Hematopoietic multipotent progenitor cell treated with erythropoietin and hydrocortisone succinate and interleukin-3 and kit ligand, for 6 days (in vitro differentiated cells): ENCODE measurements at places on chromosomes 6 and 20.
A peak's percentile ranks its signal among the peaks of the same experiment; 100 is the strongest.

GRCh38 chr20:47951521-47951971 is 166.3 kb upstream of the SULF2 start:
- no peak for DNase-seq

DNA sequence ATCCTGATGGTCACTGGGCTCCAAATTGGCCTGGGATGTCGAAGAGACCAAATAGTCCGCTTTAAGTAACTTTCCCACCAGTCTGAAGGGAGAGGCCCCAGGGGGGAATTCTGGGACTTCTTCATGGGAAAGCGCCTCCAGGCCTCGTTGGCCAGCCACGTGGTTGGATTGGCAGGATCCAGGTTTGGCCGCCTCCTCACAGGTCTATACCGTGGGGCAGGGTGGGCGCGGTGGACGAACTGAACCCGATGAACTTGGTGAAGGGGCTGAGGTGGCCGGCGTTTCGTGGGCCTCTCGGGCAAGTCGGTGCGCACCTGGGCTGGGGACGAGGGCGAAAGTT is 297 bp downstream of the POM121L2 start:
- no peak for DNase-seq

GRCh38 chr6:54587277-54587676 is 259.3 kb upstream of the FAM83B start:
- no peak for DNase-seq

DNA sequence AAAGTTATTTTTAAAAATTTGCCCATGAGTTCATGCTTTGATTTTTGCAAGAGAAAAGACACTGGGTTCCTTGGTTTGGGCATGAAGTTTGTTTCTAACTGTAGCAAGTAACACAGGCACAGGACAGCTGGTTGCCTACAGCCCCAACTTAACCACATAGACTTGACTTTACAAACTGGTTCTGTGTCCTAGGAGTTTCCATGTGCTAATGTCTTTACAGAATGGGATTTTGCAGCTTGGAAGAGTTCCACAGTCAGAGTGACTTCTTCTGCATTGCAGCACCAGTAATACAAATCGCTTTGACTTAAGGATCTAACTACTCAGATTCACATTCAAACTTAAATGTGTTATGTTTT is 44.3 kb downstream of the OR2B2 start:
- peak; percentile 73 for DNase-seq

DNA sequence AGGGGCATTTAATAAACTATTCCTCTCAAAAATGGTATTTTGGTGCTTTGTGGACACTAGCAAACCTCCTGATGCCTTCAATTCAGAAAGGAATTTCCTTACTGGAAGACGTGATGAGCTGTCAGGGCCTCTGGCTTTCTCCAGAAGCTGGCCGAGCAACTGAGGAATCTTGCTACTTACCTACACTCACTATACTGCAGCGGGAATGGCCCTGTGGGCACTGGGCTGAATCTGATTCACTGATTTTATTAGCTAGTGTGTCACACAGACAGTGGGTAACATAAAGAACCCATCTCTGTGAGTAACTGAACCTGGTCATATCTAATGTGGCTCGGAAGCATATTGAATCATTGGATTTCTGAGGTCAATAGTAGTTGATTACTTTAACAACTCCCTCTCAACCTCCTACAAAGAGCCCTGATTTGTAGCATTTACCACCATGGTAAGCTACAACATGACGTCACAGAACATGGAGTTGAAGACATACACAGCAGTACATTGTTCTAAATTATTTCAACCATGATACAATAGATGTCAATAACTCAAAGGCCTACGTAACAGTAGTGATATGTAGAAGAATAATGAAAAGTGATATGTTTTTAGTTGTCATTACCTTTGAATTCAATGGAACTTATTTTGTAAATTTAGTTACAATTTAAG is 232.1 kb downstream of the SYNE1 start:
- DNase-seq = no peak

DNA sequence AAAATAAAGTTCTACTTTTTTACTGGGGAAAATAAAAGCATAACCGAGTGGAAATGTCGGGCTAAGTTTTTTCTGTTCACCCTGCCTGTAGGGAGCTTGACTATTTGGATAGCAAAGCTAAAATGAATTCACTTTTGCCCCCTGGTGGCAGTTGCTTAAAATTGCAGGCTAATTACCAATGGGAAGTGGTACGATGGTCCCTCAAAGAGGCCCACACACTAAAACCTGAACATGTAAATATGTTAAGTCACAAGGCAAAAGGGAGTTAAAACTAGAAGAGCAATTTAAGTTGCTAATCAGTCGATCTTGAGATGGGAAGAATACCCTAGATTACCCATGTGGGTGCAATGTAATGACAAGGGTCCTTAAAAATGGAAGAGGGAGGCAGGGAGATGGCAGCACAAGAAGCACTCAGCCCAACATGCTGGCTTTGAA is 916 bp upstream of the SUN5 start:
- DNase-seq = peak; percentile 53

DNA sequence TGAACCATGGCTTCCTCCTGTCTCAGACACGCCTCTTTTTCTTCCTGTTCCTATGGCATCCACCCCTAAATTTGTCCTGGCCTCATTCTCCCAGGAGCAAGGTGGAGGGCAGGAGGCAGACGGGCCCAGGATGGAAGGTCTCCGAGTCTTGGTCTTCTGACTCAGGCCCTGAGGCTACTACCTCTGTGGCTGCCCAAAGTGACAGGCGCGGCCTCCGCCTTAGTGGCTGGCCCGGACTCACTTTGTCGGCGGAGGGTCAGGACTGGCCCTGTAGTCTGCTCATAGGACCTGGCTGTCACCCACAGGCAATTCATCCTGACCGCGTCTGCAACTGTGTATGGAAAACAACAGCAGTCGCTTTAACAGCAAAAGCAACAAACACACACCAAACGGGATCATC is 263.1 kb upstream of the SUPT3H start:
- DNase-seq = no peak

DNA sequence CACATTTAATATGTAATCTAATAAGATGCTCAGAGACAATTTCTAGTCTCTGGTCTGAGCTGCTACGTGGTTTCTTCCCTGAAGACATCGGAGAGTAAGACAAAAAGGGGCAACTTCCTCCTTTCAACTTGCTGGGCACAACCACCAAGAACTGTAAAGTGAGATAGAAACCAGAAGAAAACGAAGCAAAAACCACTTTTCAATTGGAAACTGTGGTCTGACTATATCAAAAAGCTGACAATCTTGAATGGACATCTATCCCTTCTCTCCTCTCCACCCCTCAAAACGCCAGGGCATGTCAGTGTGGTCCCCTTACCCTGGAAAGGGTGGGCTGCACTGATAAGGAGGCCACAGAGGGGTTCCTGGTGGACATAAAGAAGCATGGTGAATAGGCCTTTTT is 269.1 kb downstream of the CD83 start:
- peak; percentile 63 for DNase-seq

- DNase-seq = no peak
Measured at GRCh38 chr6:138485586-138486248, 13.6 kb downstream of the NHSL1 start.

DNA sequence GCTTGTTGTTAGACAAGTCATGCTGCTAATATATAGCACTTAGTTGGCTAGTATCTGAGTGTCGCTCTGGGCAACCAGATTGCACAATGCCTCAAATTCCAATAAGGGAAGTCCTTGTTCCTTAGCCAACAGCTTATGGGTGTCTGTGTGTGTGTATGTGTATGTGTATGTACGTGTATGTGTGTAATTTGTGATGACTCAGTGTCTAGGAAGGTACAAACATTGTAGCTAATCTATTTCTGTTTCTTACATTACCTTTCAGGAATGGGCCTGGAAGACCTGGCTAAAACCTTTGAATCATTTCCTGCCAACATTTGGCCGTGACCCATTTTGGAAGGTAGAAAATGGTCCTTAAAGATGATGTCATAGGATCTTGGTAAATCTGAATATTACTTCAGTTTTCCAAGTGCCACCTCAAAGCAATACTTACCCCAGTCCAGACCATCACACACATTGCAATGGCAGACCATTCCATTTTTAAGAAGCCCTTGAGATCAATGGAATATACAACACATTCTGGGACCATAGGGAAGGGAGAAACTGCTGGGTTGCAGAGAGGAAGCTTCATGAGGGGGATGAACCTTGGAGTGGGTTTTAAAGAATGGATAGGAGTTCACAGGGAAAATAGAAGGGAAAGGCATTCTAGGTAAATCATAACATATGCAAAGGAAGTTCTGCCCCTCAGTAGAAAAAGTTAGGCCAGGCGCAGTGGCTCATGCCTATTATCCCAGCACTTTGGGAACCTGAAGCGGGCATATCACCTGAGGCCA is 25.1 kb downstream of the NEDD9 start:
- peak; percentile 39 for DNase-seq

DNA sequence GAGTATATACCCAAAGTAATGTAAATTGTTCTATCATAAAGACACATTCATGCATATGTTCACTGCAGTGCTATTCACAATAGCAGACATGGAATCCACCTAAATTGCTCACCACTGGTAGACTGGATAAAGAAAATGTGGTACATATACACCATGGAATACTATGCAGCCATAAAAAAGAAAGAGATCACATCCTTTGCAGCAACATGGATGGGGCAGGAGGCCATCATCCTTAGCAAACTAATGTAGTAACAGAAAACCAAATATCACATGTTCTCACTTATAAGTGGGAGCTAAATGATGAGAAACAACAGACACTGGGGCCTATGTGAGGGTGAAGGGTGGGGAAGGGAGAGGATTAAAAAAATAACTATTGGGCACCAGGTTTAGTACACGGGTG is 11.5 kb upstream of the TMEM200A start:
- DNase-seq = no peak

DNA sequence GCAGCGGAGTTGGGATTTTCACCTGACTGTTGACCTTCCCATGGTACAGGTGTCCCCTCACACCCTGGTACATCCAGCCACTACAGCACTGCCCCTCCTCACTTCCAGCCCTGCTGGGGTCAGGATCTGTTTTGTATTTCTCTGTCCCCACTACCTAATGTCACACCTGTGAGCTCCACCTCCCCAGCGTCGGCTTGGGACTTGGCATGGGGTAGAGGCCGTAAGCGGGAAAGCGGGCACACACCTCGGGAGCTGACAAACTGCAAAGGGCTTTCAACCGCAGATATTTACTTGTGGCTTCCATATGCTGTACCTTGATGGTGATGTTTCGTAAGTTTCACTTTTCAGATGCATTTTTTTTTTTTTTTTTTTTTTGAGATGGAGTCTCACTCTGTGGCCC is 5.4 kb upstream of the CCN5 start:
- no peak for DNase-seq

DNA sequence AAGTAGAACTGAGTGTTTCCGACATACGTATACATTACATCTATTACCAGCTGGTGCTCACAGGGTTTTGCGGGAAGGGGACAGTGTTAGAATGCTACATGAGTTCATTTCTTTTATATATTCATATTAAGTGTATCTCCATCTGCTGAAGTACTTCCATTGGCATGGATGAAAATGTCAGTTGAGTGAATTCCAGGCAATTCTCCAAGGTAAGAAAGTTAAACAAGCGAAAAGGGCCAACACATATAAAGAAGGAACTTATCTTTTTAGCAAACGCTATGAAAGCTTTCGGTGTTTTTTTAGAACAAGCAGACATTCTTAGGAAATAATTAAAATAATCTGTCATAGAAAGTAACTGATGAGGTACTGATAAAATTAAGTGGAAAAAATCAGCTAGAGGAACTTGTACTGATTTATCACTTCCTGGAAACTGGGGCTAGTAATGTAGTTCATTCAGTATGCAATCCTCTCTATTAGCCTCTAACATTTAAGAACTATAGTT is 34.6 kb downstream of the RNF146 start:
- no peak for DNase-seq

- DNase-seq = no peak
Measured at GRCh38 chr6:7132398-7133035, 24.8 kb downstream of the RREB1 start.

GRCh38 chr6:109493865-109494264 is 10.8 kb upstream of the ZBTB24 start:
- peak; percentile 56 for DNase-seq

DNA sequence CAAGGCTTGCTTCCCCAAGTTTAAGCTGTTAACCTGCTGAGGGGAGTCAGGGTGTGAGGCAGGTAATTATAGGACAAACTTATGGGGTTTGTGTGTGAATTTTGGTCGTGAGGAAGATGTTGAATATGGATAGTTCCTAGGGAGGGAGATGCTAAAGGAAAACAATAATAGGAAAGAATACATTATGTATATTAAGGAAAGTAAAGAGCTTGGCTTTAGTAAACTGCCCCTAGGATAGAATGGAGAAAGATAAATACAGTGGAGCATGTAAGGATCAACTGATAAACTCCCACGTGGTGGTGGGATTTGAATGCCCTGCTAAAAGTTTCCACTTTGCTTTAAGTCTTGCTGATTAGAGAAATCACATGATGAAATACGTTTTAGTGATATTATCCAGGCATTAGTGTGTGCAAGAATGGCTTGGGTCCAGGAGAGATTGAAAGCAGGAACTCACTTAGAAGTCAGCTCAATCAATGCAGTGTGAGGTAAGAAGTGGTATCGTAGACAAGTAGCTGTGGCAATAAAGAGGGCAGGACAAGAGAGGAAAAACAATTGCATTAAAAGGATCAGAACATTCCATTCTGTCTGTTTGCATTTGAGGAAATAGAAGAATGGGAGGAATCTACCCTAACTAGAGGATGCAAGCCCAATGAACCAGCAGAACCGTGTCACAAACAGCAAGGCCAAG is 52.5 kb downstream of the RPS12 start:
- DNase-seq = no peak

DNA sequence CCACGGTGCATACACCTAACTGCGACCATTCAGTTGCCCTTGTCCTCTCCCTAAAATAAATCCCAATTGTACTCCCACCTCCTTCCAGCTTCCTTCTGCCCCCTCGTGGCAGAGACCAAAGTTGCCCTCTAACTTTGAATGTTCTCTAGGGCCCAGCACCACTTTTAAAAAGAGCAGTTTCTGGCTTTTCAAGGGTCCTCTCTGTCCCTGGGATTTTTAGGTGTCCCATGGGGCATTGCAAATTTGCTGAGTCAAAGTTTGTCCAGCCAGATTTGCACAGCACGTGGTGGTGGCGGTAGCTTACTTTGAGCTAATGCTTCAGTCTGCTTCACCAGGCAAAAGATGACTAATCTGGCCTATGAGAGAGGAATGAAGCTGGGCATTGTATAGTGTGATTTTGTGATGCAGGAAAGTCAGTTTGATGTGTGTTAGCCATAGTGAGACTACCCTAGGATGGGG is 100.2 kb downstream of the PERP start:
- DNase-seq = peak; percentile 61

GRCh38 chr6:158270389-158271127 is 41.7 kb upstream of the TULP4 start:
- no peak for DNase-seq

- no peak for DNase-seq
Measured at GRCh38 chr20:55538261-55538908, 466.9 kb downstream of the CBLN4 start.

- no peak for DNase-seq
Measured at GRCh38 chr6:20377623-20378265, 23.9 kb upstream of the E2F3 start.

GRCh38 chr6:127952176-127952575 is 51.3 kb upstream of the THEMIS start:
- DNase-seq = no peak

DNA sequence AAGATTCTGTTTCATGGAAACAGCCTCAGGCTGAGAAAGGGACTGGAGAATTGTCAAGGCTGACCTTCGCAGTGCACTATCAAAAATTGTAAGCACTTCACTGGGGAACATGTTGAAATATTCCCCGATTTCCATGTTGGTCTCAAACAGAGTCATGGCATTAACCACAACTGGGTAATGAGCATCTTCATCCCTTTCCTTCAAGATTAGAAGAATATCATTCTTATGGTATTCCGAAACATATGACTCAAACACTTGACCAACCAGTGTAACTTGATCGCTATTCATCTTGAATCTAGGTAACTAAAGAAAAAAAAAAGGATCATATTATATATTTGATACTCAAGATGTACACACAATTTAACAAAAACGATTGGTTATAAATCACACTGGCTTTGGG is 3.5 kb downstream of the MCM9 start:
- no peak for DNase-seq
